Activated B cell treated with CpG ODN at 0.5 μM for 24 hours (primary cell): ENCODE measurements at places on chromosomes 13 and 19.

DNA sequence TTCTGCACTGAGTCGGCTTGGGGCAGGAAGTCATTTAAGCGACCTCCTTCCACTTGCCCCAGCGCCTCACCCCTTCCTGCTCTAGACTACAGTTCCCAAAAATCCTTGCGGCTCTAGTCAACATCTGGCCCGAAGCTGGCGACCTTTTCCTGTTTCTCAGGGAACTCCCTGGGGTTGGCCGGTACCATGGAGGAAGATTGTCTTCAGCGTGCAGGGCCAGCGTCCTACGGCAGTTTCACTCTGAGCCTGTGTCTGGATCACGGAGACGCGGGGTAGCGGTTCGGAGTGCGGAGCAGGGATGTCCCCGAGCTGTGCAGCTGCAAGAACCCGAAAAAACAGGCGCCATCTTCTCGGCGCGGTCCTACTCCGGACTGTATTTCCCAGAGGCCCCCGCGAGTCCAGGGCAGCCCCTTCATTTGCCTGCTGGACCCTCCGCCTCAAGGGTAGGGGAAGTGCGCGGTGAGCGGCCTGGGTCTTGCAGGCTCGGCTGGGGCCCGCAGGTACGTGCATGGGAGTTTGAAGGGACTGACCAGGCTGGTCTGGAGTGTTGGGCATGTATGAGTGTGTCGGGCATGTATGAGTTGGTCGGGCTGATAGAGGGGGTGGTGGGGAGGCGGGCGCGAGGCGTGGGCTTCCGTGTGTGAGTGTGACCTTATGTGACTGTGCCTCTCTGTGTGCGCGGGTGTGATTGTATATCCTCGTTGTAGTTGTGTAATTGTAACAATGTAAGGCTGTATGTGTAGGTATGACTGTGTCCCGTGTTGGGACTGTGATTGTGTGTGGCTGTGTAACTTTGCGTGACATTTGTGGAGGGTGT lies at the start of gene ZNF383:
ZNF383 (plus strand) TSS at position 440 of the 817 bp plus-strand sequence. CDS start 12,240 bp downstream, outside the sequence.
- DNase-seq = peak; percentile 81

DNA sequence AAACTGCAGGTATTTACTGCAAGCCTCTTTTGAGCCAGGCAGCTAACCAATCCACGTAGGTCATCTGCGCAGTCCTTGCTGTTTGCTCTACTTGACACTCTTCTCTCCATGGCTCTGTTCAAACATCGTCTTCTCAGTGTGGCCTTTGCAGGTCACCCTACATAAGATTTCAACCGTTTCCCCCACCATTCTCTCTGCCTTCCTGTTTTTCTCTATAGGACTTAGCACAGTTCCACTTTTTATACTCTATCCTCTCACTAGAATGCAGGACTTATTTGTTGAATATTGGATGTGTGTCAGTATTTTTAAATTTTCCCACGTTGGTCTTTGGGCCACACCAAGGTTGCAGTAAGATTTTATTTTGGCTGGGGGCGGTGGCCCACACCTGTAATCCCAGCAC lies 1.7 kb upstream of the FBXW9 start:
- no peak for DNase-seq

DNA sequence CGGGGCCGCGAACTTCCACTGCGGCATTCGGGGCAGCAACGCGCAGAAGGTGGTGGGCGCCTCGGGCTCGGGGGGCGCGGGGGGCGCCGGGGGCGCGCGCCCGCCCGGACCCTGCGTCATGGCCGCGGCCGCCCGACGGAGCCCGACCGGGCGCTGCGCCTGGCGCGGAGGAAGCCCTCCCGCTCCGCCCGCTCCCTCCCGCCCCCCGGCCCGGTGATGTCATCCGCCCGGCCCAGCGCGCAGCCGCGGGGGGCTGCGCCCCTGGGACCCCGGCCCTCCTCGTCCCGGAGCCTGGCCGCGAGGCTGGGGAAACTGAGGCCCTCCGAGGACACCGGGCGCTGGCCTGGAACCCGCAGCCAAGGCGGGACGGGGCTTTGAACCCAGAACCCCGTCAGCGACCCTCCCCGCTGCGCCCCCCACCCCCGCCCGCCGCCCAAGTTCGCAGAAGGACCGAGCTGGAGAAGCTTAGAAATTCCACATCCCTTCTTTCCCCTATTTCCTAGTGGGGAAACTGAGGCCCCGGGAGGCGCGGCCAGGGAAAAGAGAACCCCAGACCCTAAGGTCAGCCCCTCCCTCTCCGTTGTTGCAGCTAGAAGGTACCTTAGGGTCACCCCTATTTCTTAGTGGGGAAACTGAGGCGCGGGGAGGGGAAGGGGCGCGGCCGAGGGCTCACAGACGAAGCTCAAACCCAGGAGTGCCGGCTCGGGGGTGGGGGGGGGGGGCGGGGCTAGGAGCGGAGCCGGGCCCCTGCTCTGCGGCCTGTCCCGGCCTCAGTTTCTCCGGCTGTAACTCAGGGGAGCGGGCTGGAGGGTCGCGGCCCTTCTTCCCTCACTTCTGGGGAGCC lies at the start of gene SHC2:
SHC2 (minus strand) TSS at position 157 of the 844 bp plus-strand sequence; CDS start at position 120, 37 bp downstream.
- DNase-seq = no peak

GRCh38 chr19:46536391-46536790 lies 40.7 kb upstream of the PNMA8B start:
- no peak for DNase-seq
